ENCODE measurements at places on chromosomes 3 and 15.

DNA sequence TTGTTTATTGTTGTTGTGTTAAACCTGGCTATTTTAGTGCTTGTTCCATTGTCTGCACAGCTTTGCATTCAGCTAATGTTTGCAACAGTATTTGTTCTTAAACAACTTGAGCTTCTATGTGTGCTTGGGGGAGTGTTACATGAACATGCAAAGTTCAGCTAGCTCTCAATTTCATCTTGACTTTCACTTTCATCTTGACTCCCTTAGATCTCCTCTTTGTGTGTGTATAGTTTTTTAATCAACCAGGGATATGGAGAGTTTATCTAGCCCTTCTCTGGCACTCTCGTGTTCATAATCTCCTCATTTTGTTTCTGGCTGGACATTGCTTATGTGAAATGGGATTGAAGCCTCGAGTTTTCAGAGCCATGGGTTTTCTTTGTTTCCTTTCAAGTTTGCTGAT is 212.4 kb upstream of the ZBTB20 start:
- DNase-seq = no peak

GRCh38 chr15:51908316-51908715 is 63.3 kb downstream of the LEO1 start:
- no peak for DNase-seq

DNA sequence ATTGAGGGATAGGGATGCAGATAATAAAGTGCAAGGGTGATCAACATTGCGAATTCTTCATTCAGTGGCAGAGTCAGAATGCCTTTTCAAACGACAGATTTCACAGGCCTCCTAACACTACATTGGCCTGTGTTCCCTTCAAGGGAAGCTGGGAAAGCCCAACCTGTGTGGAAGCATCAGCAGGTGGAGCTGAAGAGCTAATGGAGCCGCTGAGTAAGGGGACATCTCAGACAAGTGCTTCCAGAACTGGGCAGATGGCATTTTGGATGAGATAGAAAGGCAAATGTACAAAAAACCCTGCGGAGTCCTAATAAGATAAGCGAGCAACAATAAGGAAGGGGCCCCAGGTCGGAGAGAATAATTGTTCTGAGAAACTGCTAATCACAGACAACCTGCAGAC is 8.5 kb upstream of the SLC24A5 start:
- peak; percentile 64 for DNase-seq

- no peak for DNase-seq
Observed at GRCh38 chr3:72664184-72664975, 183.9 kb downstream of the SHQ1 start.

DNA sequence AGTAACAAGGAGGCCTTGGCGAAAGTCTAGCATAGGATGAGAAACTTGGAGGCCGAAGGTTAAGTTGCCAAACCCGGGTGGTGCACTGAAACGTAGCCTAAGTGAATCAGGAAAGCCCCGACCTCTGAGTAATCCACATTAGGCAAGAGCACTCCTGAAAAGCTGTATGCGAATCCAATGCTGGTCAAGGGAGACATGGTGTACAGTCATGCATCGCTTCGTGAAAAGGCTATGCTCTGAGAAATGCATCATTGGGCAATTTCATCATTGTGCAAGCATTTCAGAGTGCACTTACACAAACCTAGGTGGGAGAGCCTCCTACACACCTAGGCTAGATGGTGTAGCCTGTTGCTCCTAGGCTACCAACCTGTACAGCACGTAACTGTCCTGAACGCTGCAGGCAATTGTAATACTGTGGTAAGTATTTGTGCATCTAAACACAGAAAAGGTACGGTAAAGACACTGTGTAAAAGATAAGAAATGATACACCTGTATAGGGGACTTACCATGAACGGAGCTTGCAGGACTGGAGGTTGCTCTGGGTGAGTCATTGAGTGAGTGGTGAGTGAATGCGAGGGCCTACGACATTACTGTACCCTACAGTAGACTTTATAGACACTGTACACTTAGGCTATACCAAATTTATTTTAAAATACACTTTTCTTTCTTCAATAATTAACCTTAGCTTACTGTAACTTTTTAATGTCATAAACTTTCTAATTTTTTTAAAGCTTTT is 222.5 kb downstream of the SHQ1 start:
- peak; percentile 22 for DNase-seq
